ENCODE measurements at places on chromosomes 2 and 18. TPM values are rescaled to one million over a fixed set of nuclear protein-coding genes. Genes with fewer than 3 reads are reported as not detected.

Gene GPBAR1
- polyA plus RNA-seq, result not detected

Gene DNAJC5G
- polyA plus RNA-seq, result not detected

Gene PSMA8
- polyA plus RNA-seq, result not detected

Gene SRD5A2
- polyA plus RNA-seq, result not detected

Gene DOK1
- polyA plus RNA-seq, result 32.6 TPM

Gene CFC1
- polyA plus RNA-seq, result not detected

GRCh38 chr18:45774065-45774521 is 50.1 kb downstream of the SLC14A1 start:
- peak overlapping the region; percentile 3 for H3K4me3 ChIP-seq
- no peaks in the 10 kb centered on the region for H3K36me3 ChIP-seq
- H3K4me1 ChIP-seq, result peaks cover 56% of the 10 kb centered on the region
- H3K27ac ChIP-seq, result peak overlapping the region; percentile 79
- peak; percentile 54 for DNase-seq

- H3K36me3 ChIP-seq, result no peaks in the 10 kb centered on the region
- peak within 1 kb of the TSS; percentile 76 for H3K4me3 ChIP-seq
- DNase-seq, result peak; percentile 93
- H3K27me3 ChIP-seq, result no peaks in the 10 kb centered on the region
- peak within 1 kb of the TSS; percentile 89 for H3K27ac ChIP-seq
- peaks cover 45% of the 10 kb centered on the region for H3K4me1 ChIP-seq
Observed at GRCh38 chr2:216371721-216372702, at the start of gene MARCHF4. MARCHF4 (minus strand) TSS chr2:216372483; CDS start chr2:216370260, 2,223 bp downstream.

- DNase-seq, result no peak
- H3K27me3 ChIP-seq, result no peaks in the 10 kb centered on the region
- H3K4me3 ChIP-seq, result no peak overlapping the region
- peaks cover 55% of the 10 kb centered on the region for H3K4me1 ChIP-seq
- H3K27ac ChIP-seq, result no peak overlapping the region
Observed at GRCh38 chr2:174781996-174782395, 17.7 kb upstream of the CHRNA1 start.

GRCh38 chr2:47499621-47500309 is 96.8 kb downstream of the MSH2 start:
- no peak for DNase-seq
- H3K4me3 ChIP-seq, result no peak overlapping the region
- H3K4me1 ChIP-seq, result peaks cover 13% of the 10 kb centered on the region
- H3K27ac ChIP-seq, result no peak overlapping the region
- 0 out of 2 replicates have a peak, but pooled peaks cover 3% of the 10 kb centered on the region for H3K27me3 ChIP-seq
- H3K36me3 ChIP-seq, result no peaks in the 10 kb centered on the region

DNA sequence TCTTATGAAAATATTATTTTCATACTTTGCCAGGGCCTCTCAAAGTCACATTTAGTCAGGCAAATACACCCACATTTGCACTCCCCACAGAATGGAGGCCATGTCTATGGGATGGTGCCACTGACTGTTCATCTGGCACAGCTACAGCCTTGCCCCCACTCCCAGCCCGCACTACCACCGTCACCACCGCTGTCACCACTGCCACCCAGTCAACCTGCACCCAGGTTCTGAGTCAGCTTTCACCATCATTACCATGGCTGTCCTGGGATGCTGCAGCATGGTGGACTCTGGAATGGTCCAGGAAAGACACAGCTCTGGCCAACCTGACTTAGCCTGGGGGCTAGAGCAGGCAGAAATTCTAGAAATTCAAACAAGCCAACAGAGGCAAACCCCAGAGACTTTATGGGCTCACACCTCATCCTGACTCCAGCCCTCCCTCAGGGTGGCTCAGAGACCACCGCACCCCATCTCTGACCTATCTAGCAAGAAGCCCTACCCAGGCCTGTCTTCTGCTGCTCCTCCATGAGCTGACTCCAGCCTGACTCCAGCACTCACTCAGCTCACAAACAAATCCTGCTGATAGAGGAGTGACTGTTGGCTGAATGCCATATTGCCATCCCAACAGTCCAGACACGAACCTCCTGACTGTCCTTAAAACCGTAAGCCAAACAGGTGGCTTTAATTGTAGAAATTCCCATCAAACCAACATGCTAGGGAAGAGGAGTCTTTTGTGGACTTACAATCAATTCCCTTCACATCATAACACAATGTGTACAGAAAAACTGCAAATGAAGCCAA is 28.0 kb downstream of the DNER start:
- no peak for DNase-seq
- no peak overlapping the region for H3K4me3 ChIP-seq
- no peaks in the 10 kb centered on the region for H3K36me3 ChIP-seq
- H3K27ac ChIP-seq, result no peak overlapping the region
- no peaks in the 10 kb centered on the region for H3K27me3 ChIP-seq
- no peaks in the 10 kb centered on the region for H3K4me1 ChIP-seq

GRCh38 chr2:163753726-163754125 is 17.9 kb upstream of the FIGN start:
- no peak overlapping the region for H3K4me3 ChIP-seq
- DNase-seq, result peak; percentile 15
- H3K27ac ChIP-seq, result no peak overlapping the region
- peaks cover 11% of the 10 kb centered on the region for H3K4me1 ChIP-seq

GRCh38 chr2:240590681-240591111 is 4.2 kb downstream of the CAPN10 start:
- H3K27ac ChIP-seq, result no peak overlapping the region
- no peaks in the 10 kb centered on the region for H3K36me3 ChIP-seq
- no peak overlapping the region for H3K4me3 ChIP-seq
- DNase-seq, result no peak
- H3K27me3 ChIP-seq, result no peaks in the 10 kb centered on the region

DNA sequence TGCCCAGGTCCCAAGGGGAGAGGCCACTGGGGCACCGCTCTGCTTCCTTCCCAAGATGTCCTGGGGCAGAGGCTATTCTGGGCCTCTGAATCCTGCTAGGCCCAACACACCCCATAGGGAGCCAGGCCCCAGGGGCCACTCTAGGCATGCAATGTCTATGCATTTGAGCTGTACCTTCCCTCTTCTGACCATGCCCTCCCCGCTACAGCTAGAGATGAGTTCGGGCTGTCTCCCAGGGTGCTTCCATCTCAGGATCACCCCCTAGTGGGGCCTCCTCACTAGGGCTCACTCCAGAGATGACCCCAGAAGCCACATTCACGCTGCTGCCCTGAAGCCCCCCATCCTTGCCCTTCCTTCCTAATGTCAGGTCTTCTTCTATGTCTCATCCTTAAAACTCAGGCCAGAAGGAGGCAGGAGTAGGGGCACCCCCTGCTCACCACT is 54.4 kb downstream of the TNS1 start:
- H3K36me3 ChIP-seq, result no peaks in the 10 kb centered on the region
- no peaks in the 10 kb centered on the region for H3K27me3 ChIP-seq
- no peak for DNase-seq
- H3K27ac ChIP-seq, result no peak overlapping the region
- peaks cover 33% of the 10 kb centered on the region for H3K4me1 ChIP-seq

- no peak overlapping the region for H3K4me3 ChIP-seq
- H3K27me3 ChIP-seq, result no peaks in the 10 kb centered on the region
- no peaks in the 10 kb centered on the region for H3K4me1 ChIP-seq
- no peak overlapping the region for H3K27ac ChIP-seq
- peaks cover 4% of the 10 kb centered on the region for H3K36me3 ChIP-seq
- DNase-seq, result no peak
Observed at GRCh38 chr2:86758405-86758804, 32.3 kb downstream of the CD8A start.

GRCh38 chr2:234398531-234398930 is 98.3 kb downstream of the ARL4C start:
- H3K27ac ChIP-seq, result no peak overlapping the region
- DNase-seq, result no peak
- no peak overlapping the region for H3K4me3 ChIP-seq
- H3K27me3 ChIP-seq, result no peaks in the 10 kb centered on the region
- H3K4me1 ChIP-seq, result peaks cover 14% of the 10 kb centered on the region
